ENCODE measurements at places on chromosomes 6 and 20.

DNA sequence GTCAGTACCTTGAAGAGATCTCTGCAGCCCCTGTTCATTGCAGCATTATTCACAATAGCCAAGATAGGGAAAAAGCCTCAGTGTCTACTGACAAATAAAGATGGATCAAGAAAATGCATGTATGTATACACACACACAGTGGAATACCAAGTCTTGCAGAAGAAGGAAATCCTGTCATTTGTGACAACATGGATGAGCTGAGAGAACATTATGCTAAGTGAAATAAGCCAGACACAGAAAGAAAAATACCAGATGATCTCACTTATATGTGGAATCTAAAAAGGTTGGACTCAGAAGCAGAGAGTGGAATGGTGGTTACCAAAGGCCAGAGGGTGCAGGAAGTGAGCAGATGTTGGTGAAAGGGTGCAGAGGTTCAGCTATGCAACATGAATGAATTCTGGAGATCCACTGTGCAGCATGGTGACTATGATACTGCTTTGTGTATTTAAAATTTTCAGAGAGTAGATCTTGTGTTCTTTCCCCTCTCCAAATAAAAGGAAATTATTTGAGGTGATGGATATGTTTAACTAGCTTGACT, 11.0 kb upstream of the SLC22A1 start:
- no peak for DNase-seq

DNA sequence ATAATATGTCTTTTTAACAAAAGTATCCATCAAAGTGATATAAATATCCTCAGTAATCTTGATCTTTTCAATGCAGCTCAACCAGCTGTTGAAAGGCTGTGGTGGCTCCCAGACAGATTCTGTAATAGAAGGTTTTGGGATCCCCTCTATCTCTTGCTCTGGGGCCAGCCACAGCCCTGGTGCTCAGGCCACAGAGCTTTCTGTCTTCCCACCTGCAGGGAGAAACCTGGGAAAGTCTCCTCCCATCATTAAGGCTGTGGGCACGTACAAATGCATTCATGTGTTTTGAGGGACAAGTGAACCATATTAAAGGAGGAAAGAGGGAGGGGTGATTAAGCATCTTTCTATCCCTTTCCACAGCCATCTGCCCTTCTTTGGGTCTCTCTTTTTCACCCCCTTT, 183.1 kb downstream of the PRDM13 start:
- no peak for DNase-seq

DNA sequence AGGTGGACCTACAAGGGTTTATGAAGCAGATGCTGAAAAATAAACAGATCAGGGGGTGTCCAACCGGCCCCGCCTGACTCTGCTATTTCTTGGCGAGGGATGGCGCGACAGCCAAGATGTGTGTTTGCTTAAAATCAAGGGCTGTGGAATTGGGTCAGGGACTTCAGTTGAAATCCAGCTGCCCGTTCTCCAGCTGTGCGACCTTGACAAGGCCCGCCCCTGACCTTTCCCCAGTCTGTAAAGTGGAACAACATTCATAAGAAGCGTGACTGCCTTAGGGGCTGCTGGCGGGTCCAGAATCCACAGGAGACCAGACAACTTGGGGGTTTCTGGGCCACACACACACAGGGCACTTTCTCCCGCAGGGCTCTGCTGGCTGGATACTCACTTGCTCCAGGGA, 517.5 kb downstream of the PREX1 start:
- no peak for DNase-seq

DNA sequence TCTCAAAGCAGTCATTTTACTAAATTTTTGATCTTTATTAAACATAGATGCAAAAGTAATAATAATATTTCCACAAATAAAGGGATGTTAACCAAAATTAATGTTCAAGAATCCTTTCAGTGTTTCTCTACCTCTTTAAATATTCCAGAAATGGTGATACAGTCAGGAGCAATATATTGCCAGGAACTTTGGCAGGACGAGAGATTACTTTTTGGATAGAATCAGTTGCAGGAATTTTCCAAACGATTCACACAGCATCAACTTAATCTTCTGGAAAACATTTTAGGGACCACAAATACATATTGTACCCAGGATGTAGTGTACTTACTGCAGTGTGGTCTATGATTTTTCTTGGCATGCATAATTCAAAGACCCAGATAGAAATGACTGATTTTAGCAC, 125.7 kb downstream of the LAMA2 start:
- no peak for DNase-seq

DNA sequence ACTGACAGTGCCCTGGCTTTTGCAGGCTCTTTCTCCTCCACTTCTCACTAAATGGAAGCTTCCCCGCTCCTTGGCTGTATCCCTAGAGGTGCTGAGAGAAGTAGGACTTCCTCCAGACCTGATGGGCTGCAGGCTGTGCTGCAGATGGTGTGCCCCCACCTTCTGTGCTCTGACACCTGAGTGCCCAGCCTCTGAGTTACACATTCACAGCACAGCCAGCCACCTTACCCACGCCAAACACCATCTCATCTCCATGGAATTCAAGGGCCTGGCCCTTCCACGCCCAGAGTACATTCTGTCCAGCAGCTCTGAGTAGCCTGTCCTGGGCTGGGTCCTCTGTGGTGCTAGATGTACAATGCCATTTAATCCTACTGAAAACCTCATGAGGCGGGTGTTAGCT, 5.3 kb downstream of the SFTA2 start:
- DNase-seq = no peak

GRCh38 chr6:74755778-74756177, 450.1 kb downstream of the COL12A1 start:
- DNase-seq = no peak

DNA sequence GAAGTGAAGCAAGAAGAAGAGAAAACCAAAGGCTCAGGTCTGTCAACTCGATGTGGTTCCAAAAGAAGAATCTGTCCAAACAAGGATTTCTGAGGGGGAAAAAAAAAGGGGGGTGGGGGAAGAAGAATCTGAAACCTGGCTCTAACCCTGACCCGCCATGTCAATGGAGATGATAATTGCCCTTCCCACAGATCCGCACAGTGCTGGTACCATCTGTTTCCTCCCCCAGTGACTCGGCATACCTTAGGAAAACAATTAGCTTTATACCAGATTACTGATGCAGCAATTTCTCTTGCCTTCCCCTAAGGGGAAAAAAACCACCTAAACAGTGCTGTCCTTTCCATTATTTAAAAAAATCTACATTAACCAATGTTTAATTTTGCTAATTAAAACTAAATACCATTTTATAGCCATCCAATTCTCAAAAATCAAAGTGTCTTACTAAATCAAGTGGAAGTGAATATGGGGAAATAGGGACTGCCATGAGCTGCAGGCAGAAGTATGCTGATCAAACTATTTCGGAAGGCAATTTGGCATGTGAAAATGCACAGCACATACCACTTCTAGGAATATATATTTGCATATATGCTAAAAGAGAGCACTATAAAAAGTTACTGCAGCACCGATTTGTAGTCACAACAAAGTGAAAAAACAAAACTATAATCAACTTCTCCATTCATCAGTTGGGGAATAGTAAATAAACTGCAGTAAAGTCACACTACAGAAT, 46.8 kb downstream of the MAP7 start:
- no peak for DNase-seq

GRCh38 chr20:23161244-23161891, 75.2 kb upstream of the CD93 start:
- DNase-seq = no peak

DNA sequence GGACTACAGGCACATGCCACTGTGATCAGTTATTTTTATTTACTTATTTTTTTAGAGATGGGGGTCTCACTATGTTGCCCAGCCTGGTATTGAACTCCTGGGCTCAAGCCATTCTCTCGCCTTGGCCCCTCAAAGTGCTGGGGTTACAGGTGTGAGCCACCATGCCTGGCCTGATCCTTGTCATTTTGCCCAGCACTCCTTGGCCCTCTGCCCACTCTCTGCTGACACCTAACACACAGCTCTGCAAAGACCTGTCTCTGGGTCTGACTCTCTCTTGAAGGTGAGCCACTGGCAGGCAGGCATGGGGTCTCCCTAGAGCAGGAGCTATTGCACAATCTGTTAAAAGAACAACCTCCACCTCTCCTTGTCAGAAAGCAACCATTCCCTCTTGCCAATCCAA, 155.6 kb downstream of the ZFP64 start:
- no peak for DNase-seq

DNA sequence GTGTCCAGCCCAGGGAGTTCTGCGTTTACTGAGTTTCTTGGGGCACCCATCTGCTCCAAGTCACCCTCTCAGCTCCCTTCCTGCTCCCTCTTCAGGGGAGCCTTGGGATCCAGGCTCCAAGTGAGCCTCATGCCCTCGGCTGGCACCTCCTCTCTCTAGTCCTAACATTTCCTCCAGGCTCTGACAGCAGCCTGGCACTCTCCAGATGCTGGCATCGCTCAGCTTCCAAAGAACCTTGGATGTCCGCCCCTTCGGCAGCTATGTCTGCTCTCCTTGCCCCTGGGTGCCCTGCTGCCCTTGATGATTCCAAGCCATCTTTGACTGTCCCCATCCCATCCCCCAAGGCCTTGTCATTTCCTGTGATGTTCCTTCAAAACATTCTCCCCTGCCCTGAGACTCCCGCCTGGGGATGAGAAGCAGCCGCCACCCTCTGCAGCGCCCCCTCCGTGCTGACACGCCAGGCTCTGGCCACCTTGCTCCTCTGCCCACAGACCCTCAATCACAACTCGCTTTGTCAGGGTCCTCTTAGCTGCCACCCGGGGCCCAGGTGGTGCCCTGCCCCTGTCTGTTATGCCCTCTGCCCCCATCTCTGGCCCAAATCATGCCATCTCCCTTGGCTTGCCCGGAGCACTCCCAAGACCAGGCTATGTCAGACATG, 6.6 kb upstream of the GFRA4 start:
- no peak for DNase-seq

- DNase-seq = no peak
These were observed 75.6 kb downstream of the CNBD2 start for GRCh38 chr20:36043892-36044515.

GRCh38 chr6:56416247-56416646, 168.9 kb upstream of the COL21A1 start:
- no peak for DNase-seq

DNA sequence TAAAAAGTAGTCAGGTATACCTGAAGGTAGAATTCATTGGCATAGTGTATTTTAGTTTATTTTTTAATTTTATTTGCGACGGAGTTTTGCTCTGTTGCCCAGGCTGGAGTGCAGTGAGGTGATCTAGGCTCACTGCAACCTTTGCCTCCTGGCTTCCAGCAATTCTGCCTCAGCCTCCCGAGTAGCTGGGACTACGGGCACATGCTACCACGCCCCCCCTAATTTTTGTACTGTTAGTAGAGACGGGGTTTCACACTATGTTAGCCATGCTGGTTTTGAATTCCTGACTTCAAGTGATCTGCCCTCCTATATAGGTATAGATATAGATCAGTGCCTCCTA, 102.8 kb upstream of the PRSS16 start:
- no peak for DNase-seq

DNA sequence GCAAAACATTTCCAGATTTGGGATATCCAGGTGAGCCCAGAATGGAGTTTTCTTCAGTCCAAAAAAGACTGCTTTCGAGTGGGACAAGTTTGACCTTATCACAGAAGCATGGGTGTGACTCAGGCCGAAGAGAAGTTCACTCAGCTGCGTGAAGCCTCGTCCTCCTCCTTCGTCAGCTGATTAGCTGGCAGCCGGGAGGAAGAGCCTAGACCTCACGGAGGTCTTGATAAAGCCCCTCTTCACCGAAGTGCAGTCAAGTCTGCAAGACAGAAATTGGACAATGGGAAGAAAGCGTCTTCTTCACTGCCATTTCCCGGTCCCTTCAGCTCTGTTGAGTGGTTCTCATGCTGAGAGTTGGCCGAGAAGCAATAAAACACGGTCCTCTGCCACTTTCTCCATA, 363.9 kb downstream of the TAF4 start:
- DNase-seq = no peak

DNA sequence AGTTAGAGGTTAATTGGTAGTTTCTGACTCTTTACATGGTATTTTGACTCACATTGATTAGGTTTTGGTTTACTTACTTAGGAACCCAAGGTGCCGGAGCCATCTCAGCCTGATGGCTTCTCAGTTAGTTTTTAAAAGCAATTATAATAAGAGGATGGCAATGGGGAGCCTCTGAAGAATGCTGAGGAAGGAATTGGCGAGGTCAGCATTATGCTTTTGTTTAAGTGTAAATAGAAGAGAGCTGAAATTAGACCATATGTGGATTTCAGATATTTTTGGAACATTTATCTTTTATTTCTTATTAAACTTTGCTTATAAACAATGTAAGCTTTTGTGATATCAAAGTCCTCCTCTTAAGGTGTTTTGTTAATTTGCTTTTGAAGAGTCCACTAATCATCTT, 77.8 kb downstream of the PLCB4 start:
- no peak for DNase-seq

DNA sequence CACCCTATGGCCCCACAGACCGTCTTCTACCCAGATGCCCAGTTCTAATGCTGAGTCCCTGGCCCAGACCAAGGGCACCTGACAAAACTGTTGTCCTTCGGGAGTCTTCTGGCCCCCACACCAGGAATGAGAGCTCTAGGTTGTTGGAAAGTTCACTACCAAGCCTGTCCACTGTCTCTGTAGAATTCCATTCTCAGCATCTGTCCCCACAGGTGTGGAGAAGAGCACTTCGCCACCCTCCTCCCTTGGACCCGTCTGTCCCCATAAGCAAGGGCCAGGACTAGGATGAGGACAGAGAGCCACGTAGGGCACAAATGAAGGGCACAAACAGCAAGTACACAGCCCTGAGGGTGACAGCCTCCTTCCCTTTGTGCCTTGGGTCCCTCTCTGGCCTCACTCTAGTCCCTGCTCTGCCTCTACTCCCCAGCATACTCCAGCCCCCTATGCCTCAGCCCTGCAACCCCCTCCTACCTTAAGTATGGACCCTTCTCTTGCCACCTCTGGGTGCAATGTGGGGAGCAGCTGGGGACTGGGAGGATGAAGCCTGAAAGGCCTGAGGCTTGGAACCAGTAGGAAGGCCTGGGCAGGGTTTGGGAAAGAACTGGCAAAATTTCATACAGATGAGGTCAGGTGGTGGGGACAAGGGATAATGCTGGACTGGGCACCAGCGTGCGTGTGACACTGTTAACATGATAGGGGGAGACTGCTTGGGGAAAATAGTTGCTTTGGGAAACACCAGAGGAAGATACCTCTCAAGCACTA, 4.3 kb downstream of the LZTS3 start:
- no peak for DNase-seq

GRCh38 chr6:126127659-126128058, 141.3 kb downstream of the TRMT11 start:
- no peak for DNase-seq

All from fibroblast of the conjunctiva (primary cell).